ENCODE measurements at places on chromosomes 7 and 10.
A peak's percentile ranks its signal among the peaks of the same experiment; 100 is the strongest.

GRCh38 chr7:77501192-77501515 lies 35.9 kb upstream of the PTPN12 start:
- no peak for DNase-seq

DNA sequence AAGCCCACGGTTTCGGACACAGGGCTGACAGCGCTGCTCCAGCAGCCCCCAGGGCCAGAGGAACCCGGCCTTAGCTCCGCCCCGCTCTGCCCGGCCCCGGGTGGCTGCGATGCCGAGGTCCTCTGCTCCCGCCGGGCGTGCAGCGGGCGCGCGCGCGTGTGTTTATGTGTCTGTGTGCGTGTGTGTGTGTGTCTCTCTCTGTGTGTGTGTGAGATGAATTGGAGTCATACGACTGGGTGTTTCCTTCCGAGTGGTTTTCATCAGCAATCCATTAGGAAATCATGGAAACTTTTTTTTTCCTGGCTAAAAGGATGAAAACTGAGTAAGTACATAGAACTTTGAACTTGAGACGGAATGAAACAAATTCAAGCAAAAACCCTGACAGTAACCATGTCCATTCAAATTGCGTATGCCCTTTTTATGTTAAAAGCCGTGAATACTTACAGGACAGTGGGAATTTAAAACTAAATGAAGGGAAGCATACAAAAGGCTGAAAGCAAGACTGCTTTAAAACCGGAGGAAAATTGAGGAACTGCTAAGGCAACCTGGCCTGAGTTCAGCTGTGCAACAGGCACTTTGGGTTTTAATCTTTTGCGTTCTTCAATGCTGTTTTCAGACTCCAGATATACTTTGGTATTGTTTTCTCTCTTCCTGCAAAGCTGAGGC lies at the start of gene CPED1:
Gene CPED1 (plus strand): TSS at position 121 of the 666 bp plus-strand sequence. CDS start 911 bp downstream, outside the sequence.
- DNase-seq = peak; percentile 65

DNA sequence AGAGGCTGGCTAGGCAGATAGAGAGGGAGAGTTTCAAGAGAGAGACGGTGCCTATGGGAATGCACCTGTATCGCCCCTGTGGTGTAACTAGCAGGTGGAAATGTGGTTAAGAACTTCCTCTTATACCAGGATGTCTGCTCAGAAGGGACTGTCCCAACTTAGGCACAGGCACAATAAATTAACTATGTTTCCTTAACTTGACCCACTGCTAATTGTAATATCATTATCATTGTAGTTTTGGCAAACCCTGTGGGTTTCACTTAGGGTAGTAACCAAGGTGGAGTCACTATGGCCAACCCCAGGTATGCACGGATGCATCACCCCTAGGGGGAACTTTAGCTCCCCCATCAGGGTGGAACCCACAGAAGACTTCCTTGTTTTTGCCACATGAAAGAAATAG lies 455.7 kb downstream of the DGKB start:
- DNase-seq = no peak

- no peak for DNase-seq
Observed at GRCh38 chr7:109641445-109641844, 1071.8 kb downstream of the DNAJB9 start.

GRCh38 chr7:41391818-41392217 lies 311.1 kb downstream of the INHBA start:
- DNase-seq = no peak

DNA sequence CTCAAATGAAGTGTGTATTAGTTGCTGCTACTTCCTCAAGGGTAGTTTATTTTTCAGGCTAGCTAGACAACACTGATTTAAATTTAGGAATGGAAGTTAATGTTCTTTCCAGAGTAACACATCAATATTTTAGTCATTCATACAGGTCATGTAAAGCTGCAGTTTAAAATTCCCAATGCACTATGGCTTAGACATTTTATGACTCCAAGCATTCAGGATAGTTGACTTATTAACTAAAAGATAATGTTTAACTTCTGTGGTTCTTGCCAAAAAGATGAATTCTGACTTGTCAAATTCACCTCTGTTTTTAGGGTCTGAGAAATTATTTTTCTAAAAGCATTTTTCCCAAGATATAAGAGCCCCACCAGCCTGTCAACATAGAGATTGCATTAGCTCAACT lies 131.9 kb downstream of the TFPI2 start:
- DNase-seq = no peak

GRCh38 chr7:81367326-81367931 lies 402.4 kb downstream of the HGF start:
- peak; percentile 91 for DNase-seq

DNA sequence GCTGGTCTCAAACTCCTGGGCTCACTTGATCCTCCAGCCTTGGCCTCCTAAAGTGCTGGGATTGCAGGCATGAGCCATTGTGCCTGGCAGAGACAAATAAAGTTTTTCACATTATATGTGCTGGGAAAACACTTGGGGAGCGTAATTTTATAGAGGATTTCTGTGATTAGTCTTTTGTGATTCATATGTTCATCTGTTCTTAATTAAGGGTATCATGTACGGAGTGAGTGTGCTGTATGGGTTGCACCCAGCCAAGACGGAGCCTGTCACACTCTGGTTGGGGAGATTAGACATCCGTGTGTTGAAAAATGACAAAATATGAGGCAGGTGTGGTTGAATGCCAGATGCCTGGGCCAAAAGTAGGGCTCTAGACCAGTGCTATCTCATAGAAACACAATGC lies 10.3 kb downstream of the ADRB1 start:
- peak; percentile 32 for DNase-seq

GRCh38 chr10:95260909-95261552 lies 29.8 kb downstream of the PDLIM1 start:
- DNase-seq = no peak

- no peak for DNase-seq
Observed at GRCh38 chr7:116524221-116524608, 621 bp upstream of the CAV1 start.

DNA sequence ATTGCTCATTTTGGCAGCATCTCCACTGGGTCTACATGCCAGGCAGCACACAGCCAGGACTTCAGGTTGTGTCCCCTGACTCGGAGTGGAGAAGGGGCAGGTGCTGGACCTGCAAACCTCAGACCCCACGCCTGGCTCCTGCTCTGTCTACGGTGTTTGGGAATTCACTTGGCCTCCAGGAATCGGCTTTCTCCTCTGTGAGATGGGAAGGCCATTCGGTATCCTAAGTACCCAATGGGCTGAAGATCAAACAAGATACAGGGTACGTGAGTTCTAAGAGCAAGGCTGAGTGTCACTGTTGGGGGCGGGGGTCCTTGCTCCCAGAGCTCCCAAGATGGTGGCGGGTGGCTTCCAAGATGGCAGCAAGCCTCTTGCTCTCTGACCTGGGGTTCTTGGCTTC lies 73.2 kb upstream of the EN2 start:
- DNase-seq = no peak

DNA sequence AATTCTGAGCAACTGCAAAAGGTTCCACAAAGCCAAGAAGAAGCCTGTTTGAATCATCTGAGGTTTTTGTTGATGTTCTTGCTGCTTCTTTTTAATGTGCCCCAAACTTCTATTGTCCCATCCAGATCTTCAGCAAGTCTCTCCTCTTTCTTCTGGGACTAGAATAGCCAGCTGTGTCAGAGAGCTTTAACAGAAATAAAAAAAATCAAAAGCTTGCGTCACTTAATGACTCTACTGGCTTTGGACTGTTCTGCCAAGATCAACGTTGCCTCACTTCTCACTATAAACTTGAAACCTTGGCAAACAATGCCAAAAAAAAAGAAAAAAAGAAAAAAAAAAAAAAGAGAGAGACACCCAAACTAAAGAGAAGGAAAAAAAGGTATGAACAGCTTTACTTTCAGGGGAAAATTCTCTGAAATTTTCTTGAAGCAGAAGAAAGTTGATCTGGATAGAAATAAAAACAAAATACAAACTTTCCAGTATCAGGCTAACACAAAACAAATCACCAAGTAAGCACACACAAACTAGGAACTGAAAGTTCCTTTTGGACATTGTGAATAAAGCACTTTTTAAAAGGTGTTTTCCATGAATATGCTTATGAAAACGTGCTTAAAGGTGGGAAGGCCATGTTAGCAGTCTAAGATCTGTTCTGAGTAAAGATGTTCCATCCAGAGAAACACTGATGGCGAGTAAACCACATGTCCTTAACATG lies 14.8 kb downstream of the USP54 start:
- peak; percentile 79 for DNase-seq

- DNase-seq = peak; percentile 35
Observed at GRCh38 chr10:12656518-12657142, 307.3 kb downstream of the CAMK1D start.

- no peak for DNase-seq
Observed at GRCh38 chr7:41970941-41971340, 266.1 kb downstream of the GLI3 start.

DNA sequence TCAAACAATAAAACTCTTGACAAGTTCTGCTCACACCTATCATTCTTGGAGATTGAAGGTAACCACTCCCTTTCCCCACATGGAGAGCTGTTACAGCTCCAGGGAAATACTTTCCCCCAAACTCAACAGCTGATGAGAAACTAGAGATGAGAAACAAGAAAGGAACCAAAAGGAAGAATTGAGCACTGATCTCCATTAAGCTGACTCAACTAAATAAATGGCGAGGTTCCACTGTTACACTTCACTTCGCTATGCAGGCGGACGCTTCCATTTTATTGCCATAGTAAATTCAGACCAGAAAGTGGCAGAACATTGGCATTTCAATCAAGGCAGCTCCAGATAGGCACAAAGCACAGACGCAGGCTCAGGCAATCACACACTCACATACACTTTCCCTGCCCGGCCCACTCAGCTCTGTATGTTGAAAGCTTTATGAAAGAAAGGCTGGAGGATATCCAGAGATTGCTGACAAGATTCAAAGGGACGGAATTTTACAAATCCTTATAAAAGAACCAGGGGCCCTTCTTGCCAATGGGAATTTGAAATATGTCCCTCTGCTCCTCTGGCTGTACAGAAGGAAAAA lies 11.5 kb upstream of the YAE1 start:
- DNase-seq = peak; percentile 58

DNA sequence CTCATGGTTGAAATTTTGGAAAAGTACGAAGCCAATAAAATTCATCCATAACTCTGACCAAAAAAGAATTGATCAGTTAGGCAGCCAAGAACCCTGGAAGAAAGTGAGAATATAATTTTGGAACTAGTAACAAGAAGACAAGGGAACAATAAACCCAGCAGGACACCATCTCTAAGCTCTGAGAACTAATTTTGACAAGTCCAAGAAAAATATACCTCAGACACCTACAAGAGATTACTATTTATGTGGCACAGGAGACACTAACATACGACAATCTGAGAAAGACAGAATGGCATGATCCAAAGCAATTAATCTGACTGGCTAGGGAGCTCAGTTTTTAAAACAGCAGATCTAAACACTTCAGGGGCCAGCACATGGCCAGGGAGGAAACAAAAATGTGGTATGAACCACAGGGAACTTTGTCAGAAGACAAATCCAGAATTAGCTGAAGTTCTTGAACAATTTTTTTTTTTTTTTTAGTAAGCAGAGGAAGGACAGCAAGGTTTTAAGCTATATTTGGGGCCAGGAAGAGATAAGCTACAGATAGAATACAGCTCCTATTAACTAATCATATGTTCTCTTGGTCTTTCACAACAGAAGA lies 38.9 kb downstream of the PARD3 start:
- DNase-seq = no peak

- DNase-seq = no peak
Observed at GRCh38 chr10:516764-517163, 172.7 kb downstream of the DIP2C start.

Measured in AG09309 (cell line).